Right cardiac atrium (tissue), 5 donors: ENCODE measurements at places on chromosomes 1 and 21. TPM values are rescaled to one million over a fixed set of nuclear protein-coding genes. Genes with fewer than 3 reads are reported as not detected.

The PIGP gene
- polyA plus RNA-seq = 50.8 TPM

The PODN gene
- polyA plus RNA-seq = 40.7 TPM

The APCS gene
- polyA plus RNA-seq = not detected

The GSTM4 gene
- polyA plus RNA-seq = 47.9 TPM
